ENCODE measurements at places on chromosomes 2 and 18.

DNA sequence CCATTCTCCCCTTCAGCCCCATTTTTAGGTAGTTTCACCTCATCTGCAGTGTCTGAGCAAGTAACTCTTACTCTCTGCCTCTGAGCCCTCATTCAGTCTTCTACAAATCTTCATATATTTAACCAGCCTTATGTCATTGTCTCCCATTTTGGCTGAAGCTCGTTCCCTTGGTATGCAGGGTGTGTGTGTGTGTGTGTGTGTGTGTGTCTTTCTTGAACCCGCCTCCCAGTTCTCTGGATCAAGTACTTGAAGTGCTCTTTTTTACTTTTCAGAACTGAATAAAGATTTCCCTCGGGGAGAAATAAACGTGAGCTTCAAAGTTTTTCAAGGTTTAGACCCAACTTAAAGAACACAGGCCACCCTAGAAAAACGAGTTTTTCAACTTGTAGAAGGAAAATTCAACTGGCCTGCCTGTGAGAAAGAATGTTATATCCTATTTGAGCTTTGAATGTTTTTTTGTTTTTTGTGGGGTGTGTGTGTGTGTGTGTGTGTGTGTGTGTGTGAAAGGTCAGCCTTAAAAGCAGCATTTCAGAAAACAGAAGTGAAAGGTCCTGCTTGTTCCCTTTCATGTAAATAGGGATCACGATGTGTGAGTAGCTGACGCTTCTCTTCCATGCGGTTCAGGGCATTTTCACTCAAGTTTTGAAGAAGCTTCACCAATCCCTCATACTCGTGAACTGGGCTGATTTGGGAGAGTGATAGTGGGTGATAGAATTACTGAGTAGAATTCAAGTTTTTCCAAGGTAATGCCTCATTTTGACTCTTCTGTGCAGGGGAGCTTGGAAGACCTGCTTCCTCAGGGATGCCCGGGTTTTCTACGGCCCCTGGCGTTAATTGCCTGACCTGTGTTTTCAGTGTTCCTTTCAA is 50.6 kb upstream of the EML6 start:
- no peak for DNase-seq

DNA sequence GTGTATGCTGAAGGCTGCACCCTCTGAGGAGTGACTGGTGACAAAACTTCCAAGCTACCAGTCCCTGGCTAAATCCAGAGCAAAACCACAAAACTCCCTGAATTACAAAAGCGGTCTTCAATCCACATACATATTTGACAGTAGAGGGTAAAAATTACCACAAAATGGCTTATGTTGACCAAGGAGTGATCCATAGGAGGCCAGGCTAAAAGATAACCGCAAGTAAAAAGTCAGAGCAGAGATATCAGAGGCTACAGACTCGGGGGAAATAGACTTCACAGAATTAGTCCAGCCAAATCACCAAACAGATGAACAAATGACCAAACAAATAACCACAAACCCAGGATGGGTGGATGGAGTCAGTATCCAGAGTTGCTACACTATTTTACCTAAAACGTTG is 19.4 kb downstream of the STARD6 start:
- no peak for DNase-seq

- DNase-seq: no peak
Measured at GRCh38 chr2:231063347-231063746, 6.7 kb downstream of the PSMD1 start.

- DNase-seq: no peak
Measured at GRCh38 chr18:32445846-32446245, 24.8 kb downstream of the GAREM1 start.

- DNase-seq: no peak
Measured at GRCh38 chr2:45224993-45225380, 215.7 kb upstream of the SIX2 start.

DNA sequence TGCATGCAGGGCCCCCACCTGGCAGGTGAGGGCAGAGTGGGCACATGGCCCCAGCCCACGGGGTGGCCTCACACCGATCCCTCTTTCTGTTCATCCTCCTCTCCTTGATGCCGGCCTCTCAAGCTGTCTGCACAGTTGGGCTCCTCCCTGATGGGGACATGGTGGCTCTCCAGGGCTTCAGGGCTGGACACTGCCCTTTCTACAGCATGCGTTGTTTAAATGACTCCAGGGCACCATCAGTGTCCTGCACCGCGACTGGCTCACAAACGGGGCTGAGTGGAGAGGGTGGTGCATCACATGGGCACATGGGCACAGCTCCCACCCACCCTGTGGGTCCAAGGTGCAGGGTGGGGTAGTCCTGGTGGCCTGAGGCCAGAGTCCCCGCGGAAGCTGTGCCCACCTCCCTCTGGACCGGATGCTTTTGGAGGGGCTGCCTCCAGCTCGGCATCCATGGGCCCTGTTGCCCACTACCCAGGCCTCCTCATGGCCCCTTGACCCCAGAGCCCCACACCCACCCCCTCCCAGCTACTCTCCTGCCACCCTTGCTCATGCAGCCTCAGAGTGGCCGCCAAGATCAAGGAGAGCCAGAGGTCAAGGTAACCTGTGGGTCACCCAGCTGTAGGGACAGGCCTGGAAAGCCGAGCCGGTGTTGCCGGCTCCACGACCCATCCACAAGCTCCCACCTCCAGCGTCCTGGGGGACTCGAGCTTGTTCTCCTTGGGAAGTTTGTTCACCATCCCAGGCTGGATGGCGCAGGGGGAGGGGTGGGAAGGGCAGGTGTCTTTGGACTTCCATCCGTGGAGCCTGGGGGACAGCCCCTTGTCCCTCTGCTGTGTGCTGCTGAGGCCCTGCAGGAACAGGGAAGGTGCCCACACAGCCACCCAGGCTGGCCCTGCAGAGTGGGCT is 12.3 kb upstream of the SNED1 start:
- no peak for DNase-seq

DNA sequence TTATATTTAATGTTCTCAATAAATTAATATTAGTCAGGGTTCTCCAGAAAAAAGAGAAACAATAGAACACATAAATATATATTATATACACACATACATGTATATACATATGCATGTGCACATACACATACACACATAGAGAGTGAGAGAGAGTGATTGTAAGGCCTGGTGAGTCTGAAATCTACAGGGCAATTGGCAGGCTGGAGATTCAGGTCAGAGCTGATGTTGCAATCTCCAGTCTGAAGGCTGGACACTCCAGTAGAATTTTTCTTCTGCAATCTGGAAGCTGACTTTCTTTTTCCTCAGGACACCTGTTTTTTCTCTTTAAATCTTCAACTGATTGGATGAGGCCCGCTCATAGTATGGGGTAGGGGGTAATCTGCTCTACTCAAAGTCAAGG is 3.2 kb downstream of the TMEM182 start:
- no peak for DNase-seq

GRCh38 chr2:191462370-191462769 is 215.6 kb upstream of the NABP1 start:
- no peak for DNase-seq

GRCh38 chr2:238916875-238917590 is 69.1 kb downstream of the TWIST2 start:
- no peak for DNase-seq

- DNase-seq: no peak
Measured at GRCh38 chr2:239803766-239804115, 221.4 kb downstream of the NDUFA10 start.

- DNase-seq: no peak
Measured at GRCh38 chr2:216281316-216281715, 91.0 kb downstream of the MARCHF4 start.

DNA sequence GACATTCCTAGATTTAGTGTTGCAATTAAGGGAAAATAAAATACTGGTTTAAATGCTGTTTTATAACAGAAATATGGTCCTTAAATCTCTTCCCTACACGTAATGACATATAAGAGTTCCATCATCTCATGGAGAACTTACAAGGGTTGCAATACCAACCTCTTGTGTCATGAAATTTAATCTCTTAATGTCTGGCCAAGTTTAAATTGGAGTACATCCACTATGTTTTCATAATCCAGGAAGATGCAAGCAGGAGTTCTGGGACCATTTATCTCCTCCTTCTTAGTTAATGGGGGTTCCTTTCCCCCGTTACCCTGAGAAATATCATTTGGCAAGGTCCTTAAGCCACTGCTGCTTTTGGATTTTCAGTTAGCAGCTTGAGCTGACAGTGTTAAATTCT is 126.0 kb upstream of the ACVR2A start:
- no peak for DNase-seq

GRCh38 chr2:48439102-48439501 is 90.9 kb upstream of the STON1 start:
- DNase-seq: no peak

- no peak for DNase-seq
Measured at GRCh38 chr2:74871414-74871813, 37.5 kb downstream of the HK2 start.

- DNase-seq: no peak
Measured at GRCh38 chr18:25786758-25787157, 303.7 kb downstream of the SS18 start.

DNA sequence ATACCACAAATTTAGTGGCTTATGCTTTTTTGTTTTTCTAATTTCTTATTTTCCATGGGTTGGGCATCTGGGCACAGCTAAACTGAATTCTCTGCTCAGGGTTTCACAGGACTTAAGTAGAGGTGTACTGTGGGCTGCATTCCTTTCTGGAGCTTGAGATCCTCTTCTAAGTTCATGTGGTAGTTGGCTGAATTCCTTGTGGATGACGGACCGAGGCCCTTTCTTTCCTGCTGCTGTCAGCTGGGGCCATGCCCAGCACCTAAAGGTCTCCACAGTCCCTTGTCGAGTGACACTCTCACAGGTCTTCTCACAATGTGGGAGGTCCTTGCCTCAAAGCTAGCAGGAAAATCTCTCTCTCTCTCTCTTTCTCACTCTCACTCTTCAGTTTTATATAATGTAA is 433.5 kb upstream of the LRATD1 start:
- no peak for DNase-seq

DNA sequence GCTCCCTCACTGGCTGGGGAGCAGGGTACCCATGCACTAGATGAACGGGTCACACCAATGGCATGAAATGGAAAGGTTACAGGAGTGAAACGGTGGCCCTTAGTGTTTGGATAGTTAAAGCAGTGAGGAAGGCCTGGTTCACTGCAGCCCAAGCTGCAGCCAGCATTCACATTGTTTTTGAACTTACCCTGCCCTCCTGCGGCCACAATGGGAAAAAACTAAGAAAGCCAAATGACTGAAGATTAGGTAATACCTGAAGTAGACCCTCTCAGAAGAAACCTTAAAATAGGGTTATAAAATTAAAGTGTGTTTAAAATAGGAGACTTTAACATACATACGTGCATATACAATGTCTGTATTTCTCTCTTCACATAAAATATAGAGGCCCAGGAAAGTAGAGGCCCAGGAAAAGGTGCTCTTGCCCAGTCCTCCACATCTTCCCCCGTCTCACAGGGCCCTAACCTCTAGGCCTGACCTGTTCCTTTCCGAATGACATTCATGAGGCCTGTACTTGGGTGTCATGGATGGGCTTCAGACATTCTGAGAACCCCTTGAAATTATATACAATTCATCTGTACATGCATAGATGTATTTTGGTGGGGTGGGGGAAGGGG is 33.3 kb downstream of the DOK1 start:
- no peak for DNase-seq

DNA sequence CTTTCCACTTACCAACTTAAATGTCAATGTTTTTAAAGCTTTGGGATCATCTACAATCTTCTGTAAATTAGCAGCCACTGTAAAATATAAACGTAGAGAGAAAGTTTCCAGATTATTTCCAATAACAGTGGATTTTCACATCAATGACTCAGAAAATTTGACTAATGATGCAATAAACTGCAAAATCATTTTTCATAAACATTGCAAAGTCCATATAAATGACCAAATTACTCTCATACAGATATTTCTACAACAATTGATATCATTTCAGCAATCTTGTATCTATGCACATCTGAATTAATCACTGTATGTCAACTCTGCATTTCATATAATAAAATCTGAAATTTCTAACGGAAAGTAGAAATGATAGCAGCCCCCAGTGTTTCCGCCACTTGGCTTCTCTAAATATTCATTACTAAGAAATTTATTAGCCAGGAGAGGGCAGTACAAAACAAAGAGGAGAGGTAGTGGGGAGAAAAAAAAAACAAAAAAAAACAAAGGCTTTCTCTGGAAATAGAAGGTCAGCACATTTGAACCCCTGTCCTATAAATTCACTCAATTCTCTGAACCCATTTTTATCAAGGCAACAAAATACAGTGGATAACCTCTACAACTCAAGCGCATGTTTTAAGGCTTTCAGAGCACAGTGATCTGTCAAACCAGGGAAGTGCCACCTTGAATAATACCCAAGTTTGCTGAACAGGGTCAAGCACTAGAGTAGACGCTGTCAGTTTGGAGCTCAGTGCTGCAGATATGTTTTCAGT is 282.6 kb downstream of the STK39 start:
- no peak for DNase-seq

Measured in cortex of kidney (tissue), 1 donor.